ENCODE measurements at places on chromosomes 6 and 20.
A peak's percentile ranks its signal among the peaks of the same experiment; 100 is the strongest.

- DNase-seq = no peak
Measured at GRCh38 chr20:54137115-54137514, 36.7 kb downstream of the CYP24A1 start.

DNA sequence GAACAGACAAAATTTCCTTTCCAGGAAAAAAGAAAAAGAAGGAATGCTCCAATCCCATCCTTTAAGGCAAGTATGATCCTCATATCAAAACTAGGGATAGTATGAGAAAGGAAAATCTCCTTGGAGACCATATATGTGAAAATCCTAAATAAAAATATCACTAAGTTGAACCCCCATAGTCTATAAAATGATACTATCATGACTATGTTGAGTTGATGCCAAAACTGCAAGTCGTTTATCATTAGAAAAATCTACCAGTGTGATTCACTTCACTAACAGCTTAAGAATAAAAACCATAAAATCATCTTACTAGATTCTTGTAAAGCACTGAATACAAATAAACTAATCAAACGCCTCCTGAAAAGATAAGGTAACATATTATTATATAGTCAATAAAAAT lies 76.6 kb upstream of the STXBP5 start:
- no peak for DNase-seq

GRCh38 chr20:13305284-13305683 lies 84.2 kb downstream of the ISM1 start:
- no peak for DNase-seq

DNA sequence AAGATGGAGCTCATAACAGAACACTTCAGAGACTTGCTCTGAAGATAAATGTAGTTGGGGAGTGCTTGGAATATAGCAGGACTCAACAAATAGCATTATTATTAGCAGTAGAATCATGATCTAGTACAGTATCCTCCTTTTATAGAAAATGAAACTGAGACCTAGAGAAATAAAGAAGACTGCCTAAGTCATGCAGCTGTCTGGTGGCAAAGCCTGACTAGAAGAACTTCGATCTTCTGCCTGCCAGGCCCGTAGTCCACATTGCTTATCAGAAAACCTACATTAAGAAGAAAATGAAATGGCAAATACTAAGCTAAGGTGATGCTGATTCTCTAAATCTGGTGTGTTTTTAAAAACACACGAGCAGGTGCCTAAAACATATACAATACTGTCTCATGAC lies 46.4 kb upstream of the DST start:
- no peak for DNase-seq

- DNase-seq = no peak
Measured at GRCh38 chr6:66940003-66940402, 1233.0 kb upstream of the EYS start.

DNA sequence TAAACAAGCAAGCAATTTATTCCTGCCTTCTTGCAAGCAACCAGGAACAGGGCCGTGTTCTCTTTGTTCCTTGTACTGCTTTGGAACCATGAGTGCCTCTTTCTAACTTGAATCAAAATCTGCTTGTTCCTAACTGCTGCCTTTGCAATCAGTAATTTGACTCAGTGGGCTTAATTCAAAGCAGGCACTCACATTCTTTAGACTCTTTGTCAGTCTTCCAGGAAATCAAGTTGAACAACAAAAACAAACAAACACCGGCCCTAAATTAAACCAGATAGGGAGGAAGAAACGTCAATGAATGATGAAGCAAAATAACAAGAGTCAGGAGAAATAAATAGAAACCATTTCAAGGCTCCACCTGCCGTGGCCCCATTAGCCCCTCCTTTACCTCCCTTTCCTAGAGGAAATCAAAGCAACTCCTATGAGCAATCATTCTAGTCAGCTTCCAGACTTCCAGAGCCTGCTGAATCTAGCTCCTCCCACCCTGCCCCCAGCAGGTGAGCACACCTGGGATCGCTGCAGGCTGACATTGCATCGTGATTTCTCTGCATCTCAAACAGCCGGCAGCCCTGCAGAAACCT lies 582.2 kb upstream of the FLRT3 start:
- no peak for DNase-seq

DNA sequence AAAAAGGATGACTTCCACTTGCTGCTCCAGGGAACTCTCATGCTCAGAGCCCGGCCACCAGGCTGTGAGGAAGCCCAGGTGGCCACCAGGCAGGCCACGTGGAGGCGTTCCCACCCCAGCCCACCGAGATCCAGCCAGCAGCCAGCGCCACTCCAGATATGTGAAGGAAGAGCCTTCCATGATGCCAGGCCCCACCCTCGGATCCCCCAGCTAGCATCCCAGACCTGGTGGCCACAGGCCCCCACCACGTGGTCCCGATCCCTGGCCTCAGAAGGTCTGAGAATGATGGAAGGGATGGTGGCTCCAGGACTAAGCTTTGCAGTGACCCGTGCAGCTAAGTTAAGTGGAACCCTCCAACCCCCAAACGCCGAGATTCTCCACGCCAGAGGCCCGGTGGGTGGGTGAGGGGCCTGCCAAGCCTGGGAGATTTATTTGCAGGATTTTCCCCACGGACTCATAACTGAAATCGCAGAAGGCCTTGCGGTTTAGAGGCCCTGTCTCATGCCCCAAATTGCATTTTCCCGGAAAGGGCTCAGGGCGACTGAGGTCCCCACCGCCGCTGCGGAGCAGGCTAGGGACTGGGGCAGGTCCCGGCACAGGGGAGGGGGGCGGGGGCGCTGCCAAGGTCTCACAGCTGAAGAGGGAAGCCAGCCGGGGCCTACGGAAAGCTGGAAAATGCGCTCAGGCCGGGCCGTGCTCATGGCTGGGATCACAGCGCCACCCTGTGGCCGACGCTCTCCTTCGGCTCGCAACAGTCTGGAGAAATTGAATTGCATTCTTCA lies 31.1 kb upstream of the CST7 start:
- peak; percentile 15 for DNase-seq

DNA sequence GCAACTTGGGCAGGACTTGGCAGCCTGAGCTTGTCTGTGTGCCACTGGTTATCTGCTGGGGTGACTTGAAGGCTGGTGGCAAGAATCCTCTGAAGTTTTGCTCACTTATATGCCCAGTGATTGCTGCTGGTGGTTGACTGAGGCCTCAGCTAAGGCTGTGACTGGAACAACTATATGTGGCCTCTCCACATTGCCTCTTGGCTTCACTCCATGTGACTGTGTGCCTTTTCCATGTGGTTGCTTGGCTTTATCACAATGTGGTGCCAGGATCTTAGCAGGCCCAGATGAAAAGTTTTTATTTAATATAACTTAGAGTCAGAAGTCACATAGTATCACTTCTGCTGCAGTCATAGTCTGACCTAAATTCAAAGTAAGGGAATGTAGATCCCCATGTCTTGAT lies 104.5 kb downstream of the ADAT2 start:
- DNase-seq = no peak

GRCh38 chr6:117393045-117393444 lies 32.7 kb downstream of the ROS1 start:
- no peak for DNase-seq
